ENCODE measurements at places on chromosomes 1 and 21.
A peak's percentile ranks its signal among the peaks of the same experiment; 100 is the strongest.

DNA sequence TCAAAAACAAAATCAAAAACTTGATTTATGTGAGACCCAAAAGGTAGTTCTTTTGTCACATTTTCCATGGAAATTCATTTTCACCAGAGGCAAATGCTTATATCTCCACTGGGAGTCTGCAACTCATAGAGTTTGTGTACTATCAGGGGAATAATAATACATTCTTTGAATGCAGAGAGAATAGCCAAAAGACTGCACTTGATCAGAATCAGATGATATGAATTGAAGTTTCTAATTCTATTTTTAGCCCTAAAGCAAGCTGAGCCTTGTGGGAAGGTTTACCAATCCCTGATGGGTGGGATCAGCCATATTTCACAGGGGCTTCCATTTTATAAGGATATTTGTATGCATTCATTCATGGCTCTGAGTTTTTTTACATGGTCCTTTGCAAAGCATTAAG lies 49.6 kb downstream of the TSEN15 start:
- DNase-seq: no peak

DNA sequence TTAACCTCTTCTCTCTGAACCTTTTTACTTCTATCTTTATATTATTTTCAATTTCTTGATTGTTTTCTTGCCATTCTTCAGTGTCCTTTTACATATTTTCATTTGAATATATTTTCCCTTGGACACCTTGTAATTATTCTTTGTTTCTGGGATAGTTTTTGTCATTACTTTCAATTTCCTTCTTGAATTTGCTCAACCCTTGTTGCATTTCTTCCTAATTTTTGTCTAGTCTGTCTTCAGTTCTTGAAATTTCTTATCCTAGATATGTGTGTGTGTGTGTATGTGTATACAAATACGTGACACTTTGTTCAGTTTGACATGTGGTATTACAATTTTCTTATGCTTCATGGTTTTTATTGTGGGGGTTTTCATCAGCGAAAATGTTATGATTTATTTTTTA lies 1.9 kb upstream of the GALNT2 start:
- DNase-seq: no peak

- peak; percentile 38 for DNase-seq
These were observed 485.3 kb upstream of the PTBP2 start for GRCh38 chr1:96236156-96236739.

- peak; percentile 74 for DNase-seq
These were observed 73.2 kb upstream of the ABCG1 start for GRCh38 chr21:42145569-42146272.

DNA sequence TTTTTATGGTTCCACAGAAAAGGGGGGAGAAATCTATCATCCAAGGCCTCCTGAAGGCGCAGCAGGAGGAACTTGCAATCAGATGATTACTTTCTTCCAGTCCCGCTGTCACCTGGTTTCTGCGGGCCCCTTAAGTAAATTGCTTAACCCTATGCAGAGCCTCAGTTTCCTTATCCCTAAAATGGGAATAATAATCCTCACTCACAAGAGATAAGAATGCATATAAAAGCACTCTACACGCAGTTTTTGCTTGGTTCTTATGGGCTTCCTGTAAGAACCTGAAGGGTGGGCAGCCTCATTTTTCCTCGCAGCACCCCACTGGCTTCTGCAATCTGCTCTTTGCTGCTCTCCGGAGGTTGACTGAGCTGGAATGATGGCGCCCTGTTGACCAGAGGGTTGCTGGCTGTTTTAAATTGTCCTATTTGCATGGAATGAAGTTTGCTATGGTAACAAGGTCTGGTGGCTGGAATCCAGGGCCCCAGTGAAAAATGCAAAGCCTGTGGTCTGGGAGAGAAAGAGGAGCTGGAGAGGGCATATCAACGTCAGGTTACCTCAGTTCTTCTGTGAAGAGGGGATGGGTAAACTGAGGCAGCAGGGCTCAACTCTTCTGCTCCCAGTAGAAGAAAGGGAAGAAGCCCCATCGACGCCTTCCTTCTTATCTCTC lies 1.0 kb upstream of the KAZN start:
- DNase-seq: no peak

DNA sequence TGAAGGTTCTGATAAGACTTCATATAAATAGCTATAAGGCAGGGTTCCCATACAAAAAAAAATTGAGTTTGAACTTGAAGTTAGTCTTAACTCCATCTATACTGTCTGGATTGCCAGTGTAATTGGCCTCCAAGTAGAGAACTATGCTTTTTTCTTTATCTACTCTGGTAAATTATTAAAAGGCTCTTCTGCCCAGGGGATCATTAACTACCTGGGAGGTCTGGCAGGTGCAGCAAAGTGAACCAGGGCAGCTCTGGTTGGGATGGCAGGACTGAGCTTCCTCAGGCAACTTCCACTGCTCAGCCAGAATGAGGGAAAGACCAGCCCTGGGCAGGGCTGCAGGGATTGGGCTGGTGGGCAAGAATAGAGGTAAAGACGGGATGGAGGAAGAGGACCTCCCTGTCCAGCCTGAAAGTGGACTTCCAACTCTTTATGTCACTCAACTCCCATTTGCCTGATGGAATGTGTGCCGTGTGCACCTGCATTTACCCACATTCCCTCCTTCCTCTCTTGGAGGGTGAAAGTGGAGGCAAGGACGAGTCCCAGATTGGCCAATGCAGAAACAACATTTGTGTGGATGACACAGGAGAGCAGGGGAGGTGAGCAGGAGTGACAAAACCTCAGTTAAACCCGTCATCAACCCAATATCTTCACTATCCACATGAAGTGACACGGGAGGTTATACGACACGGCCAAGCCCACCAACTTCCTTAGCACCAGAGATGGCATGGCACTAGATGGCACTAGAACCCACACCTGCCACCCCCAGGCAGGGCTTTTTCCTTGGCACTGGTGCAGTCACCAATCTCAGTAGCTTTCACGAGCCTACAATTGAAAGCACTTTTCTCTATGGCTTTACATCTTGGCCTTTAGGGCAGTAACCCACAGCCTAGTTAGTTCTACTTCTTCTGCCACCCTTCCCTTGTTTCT lies 25.2 kb downstream of the CCN1 start:
- no peak for DNase-seq
